Stomach (tissue), 19 donors: ENCODE measurements at places on chromosomes 6 and 20.

- H3K27me3 ChIP-seq: no peaks in the 10 kb centered on the region
- H3K27ac ChIP-seq: no peak overlapping the region
- no peaks in the 10 kb centered on the region for H3K4me1 ChIP-seq
- DNase-seq: no peak
These were observed 10.2 kb downstream of the TREML2 start for GRCh38 chr6:41190791-41191190.

DNA sequence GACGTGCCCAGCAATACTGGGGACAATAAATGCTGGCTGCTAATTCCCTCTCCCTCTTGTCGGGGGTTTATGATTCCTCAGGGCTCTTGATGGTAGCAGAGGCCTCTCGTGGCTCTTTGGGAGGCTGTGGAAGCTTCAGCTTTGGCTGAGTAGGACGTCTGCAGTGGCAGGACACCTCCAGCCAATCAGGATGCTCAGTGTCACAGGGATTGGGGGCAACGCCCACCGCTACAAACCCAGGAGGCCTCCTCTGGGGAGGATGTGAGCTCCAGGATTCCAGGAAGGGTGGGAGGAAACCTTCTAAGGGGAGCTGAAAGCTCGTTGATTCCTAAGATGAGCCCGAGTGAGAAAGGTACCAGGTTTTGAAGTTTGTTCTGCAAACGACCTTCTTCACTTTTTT, 19.4 kb downstream of the RSPO4 start:
- H3K4me3 ChIP-seq: no peak overlapping the region
- H3K27ac ChIP-seq: no peak overlapping the region
- no peaks in the 10 kb centered on the region for H3K4me1 ChIP-seq
- H3K27me3 ChIP-seq: peaks cover 55% of the 10 kb centered on the region
- H3K36me3 ChIP-seq: no peaks in the 10 kb centered on the region

DNA sequence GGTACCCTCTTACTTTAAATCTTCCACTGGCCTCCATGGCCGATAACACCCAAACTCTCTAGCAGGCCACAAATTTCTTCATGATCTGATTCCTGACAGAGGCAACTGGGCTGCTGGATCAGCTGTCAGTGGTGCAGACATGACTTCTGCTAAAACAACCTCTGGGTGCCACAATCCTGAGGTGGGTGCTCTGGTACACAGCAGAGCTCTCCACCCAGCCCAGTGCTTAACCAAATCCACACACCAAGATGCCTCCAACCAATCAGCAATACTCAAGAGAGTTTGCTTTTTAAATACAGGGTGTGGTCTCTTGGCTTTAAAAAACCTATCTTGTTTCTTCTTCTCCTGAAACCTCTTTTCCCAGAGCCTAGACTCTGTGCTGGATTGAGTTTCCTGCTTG, 126.6 kb upstream of the SPACA1 start:
- H3K4me1 ChIP-seq: no peaks in the 10 kb centered on the region
- no peaks in the 10 kb centered on the region for H3K36me3 ChIP-seq
- no peaks in the 10 kb centered on the region for H3K27me3 ChIP-seq
- no peak overlapping the region for H3K4me3 ChIP-seq
- DNase-seq: no peak

GRCh38 chr6:101429270-101429669, 35.8 kb downstream of the GRIK2 start:
- H3K27ac ChIP-seq: no peak overlapping the region
- H3K36me3 ChIP-seq: no peaks in the 10 kb centered on the region
- no peaks in the 10 kb centered on the region for H3K4me1 ChIP-seq
- no peaks in the 10 kb centered on the region for H3K27me3 ChIP-seq
- DNase-seq: no peak
- no peak overlapping the region for H3K4me3 ChIP-seq

GRCh38 chr6:109456710-109457561, 1.4 kb upstream of the MICAL1 start:
- H3K36me3 ChIP-seq: peaks cover 21% of the 10 kb centered on the region
- peaks cover 44% of the 10 kb centered on the region for H3K4me1 ChIP-seq
- DNase-seq: peak; percentile 78
- no peaks in the 10 kb centered on the region for H3K27me3 ChIP-seq

- peak; percentile 89 for DNase-seq
- H3K27me3 ChIP-seq: peaks cover 56% of the 10 kb centered on the region
- no peaks in the 10 kb centered on the region for H3K36me3 ChIP-seq
- peaks cover 15% of the 10 kb centered on the region for H3K4me1 ChIP-seq
- peak overlapping the region; percentile 49 for H3K4me3 ChIP-seq
These were observed 171.4 kb upstream of the ZNF337 start for GRCh38 chr20:25867776-25868649.

- no peak overlapping the region for H3K4me3 ChIP-seq
- DNase-seq: no peak
- no peaks in the 10 kb centered on the region for H3K27me3 ChIP-seq
- H3K36me3 ChIP-seq: no peaks in the 10 kb centered on the region
- H3K4me1 ChIP-seq: no peaks in the 10 kb centered on the region
- H3K27ac ChIP-seq: no peak overlapping the region
These were observed 323.1 kb downstream of the CDH26 start for GRCh38 chr20:60281295-60281694.

DNA sequence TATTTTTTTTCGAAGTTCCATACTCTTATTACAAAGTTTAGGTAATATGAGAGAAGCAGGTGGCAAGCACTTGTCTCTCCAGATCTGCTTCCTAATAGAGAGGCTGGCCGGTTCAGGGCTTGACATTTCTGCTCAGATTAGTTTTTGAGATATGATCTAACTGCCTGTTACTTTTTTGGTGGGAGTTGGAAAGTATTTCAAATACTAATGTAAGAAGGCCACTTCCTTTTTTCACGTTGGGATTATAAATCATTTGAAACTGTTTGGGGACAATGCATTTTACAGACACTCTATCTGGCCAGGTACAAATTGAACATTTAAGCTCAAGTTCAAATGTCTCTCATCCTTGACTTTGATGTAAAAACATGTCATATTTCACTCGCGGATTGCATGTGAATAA, 222.1 kb upstream of the SULF2 start:
- no peaks in the 10 kb centered on the region for H3K27me3 ChIP-seq
- H3K27ac ChIP-seq: no peak overlapping the region
- no peak for DNase-seq
- H3K4me1 ChIP-seq: no peaks in the 10 kb centered on the region
- no peak overlapping the region for H3K4me3 ChIP-seq
- H3K36me3 ChIP-seq: no peaks in the 10 kb centered on the region

- H3K27me3 ChIP-seq: no peaks in the 10 kb centered on the region
- peaks cover 19% of the 10 kb centered on the region for H3K4me1 ChIP-seq
- DNase-seq: no peak
- H3K36me3 ChIP-seq: peaks cover 12% of the 10 kb centered on the region
- no peak overlapping the region for H3K27ac ChIP-seq
These were observed 4.1 kb downstream of the MAP1LC3A start for GRCh38 chr20:34562641-34563040.
